ENCODE measurements at places on chromosomes 3 and 15.

DNA sequence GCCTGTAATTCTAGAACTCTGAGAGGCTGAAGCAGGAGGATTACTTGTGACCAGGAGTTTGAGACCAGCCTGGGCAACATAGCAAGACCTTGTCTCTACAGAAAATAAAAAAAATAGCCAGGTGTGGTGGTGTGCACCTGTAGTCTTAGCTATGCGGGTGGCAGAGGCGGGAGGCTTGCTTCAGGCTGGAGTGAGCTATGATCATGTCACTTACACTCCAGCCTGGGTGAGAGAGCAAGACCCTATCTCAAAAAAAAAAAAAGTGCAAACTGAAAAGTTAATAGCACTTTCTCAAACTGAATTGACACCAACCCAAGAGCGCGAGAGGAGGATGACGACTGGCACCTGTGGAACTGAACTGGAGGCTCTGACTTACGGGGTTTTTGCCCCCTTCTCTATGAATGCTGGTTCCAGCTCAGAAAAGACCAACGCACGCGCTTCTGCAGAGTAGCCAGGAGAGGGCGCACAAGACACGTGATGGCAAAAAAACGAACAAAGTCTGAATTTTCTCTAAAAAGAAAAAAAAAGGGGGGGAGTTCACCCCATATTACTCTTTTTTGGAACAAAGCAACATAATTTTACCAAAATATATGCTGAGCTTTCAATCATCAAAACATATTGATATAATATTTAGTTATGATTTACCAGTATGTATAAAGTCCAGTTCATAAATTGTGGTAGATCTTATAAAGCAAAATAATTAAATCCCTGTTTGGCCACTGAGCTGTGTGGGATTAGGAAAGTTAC is 23.7 kb downstream of the CFAP92 start:
- DNase-seq: peak; percentile 68

GRCh38 chr3:37640636-37641375 is 220.9 kb upstream of the CTDSPL start:
- DNase-seq: no peak

DNA sequence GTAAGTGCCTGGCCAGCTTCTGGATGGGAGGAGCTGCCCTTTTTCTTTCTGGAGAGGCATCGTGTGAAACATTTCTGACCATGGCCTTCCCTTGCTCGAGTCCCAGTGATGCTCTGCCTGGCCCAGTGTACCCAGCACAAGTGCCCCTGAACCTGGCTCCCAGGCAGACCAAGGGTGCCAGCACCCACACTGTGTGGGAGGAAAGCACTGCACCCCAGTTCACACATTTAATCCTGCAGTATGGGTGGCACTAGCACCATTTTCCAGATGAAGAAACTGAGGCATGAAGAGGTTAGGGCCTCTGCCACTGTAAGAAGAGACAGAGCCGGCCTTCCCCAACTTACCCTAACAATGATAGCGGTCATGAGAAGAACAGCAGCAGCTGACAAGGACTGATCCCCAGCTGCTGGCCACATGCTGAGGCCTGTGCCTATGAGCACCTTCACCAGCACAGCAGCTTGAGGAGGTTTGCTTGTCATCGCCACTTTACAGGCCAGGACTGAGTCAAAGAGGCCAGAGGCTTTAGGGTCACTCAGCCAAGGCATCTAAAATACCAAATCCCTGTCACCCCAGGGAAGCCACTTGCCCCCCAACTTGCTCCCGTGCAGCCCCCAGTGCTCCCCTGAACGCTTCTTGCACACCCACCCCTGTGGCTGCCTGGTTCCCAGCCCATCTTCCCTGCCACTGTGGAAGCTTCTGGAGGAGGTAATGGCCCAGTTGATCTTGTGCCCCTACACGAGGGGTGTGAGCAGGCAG is 15.0 kb downstream of the PRR23E start:
- peak; percentile 11 for DNase-seq

DNA sequence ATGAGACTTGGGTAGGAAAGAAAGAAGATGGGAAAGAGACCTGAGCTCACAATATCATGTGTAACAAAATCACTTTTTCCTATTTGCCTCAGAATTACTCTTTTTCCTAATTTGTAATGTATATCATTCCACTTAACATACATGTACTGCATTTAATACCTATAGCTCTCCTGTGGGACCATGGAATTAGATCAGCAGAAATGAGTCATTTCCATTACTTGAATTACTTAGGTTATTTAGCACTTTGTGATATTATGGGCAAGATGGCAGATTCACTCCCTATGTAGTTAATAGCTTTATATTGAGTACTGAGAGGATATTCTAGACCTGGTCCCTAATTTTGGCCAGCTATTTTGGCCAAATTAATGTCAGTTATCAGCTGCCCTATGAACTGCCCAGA is 70.5 kb downstream of the ZNF609 start:
- no peak for DNase-seq

GRCh38 chr15:34951993-34952392 is 17.5 kb downstream of the AQR start:
- no peak for DNase-seq

DNA sequence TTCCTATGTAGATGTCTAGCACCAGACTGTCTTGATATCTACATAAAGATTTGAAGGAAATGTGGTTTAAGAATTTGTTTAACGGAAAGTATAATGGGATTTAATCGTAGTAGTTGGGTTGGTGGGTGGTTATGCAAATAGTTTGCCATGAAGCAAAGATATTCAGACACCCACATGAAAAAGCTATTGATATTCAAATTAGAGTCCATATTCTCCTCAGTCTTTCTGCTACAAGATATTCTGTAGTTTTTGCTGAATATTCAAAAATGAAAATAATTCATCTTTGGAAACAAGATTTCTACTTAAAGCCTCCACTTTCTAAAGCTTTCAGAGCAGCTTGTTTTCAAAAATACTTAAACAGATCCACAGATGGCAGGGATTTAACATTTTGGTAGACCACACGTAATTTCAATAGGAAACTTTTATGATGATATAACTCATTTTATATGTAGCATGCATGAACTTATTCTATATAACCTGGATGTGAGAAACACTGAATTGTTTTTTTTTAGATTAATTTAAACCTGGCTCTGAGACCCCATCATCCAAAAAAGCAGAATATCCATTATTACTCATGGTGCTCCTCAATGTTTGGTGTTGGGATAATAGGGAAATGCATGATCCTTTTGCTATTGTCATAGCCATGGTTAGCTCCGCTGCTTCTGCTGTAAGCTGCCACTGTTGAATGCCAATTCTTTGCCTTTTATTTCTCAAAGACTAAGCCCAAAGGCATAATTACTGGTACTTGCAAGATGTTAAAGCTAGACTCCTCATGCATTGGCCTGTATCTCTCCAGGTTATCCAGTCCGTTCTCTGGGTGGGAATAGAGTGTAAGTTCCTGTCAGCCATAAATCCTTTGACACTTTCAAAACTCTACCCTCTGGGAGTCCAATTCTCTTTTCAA is 98.0 kb downstream of the GMNC start:
- DNase-seq: no peak

Data from GM10248 (cell line).